Naive thymus-derived CD8-positive, alpha-beta T cell (primary cell): ENCODE measurements at places on chromosomes 1 and 21. TPM values are rescaled to one million over a fixed set of nuclear protein-coding genes. Genes with fewer than 3 reads are reported as not detected.

CDCA8 gene
- total RNA-seq = 1.0 TPM

CELA2B gene
- not detected for total RNA-seq

EXO1 gene
- total RNA-seq = not detected

GRCh38 chr1:18861082-18861481, 1.6 kb upstream of the TAS1R2 start:
- DNase-seq = no peak
- H3K27ac ChIP-seq = no peak overlapping the region
- H3K4me3 ChIP-seq = no peak overlapping the region
- peaks cover 13% of the 10 kb centered on the region for H3K27me3 ChIP-seq
- no peaks in the 10 kb centered on the region for H3K4me1 ChIP-seq

GRCh38 chr1:111320066-111320879, 29.6 kb downstream of the CHIA start:
- no peak overlapping the region for H3K4me3 ChIP-seq
- no peak for DNase-seq
- H3K36me3 ChIP-seq = no peaks in the 10 kb centered on the region
- peak overlapping the region; percentile 68 for H3K27ac ChIP-seq

- peaks cover 3% of the 10 kb centered on the region for H3K27me3 ChIP-seq
- peaks cover 14% of the 10 kb centered on the region for H3K4me1 ChIP-seq
- no peak overlapping the region for H3K27ac ChIP-seq
- DNase-seq = no peak
Observed at GRCh38 chr1:56773341-56774066, 45.7 kb downstream of the FYB2 start.
